ENCODE measurements at places on chromosomes 5 and 9. TPM values are rescaled to one million over a fixed set of nuclear protein-coding genes. Genes with fewer than 3 reads are reported as not detected.

GRCh38 chr9:136436055-136436634 lies 3.5 kb downstream of the INPP5E start:
- no peak for DNase-seq

DNA sequence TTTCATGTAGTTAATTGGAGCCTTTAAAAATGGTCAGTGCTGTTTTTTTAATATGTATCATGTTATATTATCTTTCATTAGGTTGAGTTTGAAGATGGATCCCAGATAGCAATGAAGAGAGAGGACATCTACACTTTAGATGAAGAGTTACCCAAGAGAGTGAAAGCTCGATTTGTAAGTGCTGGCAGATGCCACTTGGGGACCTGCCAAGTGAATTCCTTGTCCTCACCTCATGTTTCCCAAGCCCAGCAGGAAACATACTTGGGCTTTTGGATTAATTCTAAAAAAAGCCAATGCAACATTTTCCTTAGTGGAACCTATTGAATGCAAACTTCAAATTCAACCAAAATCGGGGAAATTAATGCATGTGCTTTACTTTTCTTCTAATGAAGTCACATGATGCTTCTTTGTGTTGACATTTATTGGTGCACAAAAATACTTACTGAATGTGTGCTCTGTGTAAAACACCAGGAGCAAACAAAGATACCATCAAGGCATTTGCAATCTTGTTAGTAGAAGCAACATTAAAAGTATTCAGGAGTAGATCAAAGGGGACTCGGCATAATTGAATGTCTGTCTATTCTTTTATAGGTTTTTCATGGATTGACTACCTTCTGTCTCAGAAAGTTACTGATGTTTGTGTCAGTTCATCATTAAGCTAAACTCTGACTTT lies 412.1 kb downstream of the KDM4C start:
- DNase-seq = no peak

DNA sequence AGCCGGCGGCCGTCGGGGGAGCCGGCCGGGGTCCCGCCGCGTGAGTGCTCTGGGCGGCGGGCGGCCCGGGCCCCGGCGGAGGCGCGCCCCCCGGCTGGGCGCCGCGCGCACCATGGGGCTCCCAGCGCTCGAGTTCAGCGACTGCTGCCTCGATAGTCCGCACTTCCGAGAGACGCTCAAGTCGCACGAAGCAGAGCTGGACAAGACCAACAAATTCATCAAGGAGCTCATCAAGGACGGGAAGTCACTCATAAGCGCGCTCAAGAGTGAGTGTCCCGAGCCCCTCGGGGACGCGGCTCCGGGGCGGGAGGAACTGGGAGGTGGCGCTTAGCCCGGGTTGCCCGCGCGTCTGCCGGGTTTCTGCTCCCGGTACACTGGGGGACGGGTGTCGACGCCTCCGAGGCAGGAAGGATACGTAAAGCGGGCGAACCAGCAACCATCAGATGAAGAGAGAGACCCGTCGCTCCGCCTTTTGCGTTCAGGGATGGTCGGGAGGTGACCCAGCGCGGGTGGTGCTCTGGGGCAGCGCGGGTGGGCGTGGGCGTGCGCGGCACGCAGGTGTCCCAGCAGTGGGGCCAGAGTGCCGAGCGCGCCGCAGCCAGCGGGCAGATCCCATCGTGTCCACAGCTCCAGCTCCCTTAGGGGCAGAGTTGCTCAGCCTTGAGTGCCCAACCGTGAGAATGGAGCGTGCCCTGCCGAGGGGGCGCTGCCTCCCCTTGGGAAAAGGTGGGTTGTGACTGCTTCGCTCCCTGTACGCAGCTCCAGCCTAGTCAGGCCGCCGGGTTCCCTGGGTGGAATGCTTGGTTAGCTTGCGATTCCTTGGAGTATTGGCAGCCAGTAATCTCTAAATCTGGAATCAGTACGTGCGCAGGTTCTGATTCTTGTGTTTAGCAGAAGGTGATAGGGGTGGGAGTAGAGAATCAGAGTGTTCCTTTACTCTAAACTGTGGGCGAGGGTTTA lies 753 bp downstream of the ARHGAP26 start:
- peak; percentile 67 for DNase-seq

GRCh38 chr5:16742938-16743337 lies 126.1 kb upstream of the RETREG1 start:
- no peak for DNase-seq

FCN2 gene
- not detected for total RNA-seq

ZCCHC9 gene
- total RNA-seq = 41.3 TPM
